ENCODE measurements at places on chromosomes 1 and 21.

DNA sequence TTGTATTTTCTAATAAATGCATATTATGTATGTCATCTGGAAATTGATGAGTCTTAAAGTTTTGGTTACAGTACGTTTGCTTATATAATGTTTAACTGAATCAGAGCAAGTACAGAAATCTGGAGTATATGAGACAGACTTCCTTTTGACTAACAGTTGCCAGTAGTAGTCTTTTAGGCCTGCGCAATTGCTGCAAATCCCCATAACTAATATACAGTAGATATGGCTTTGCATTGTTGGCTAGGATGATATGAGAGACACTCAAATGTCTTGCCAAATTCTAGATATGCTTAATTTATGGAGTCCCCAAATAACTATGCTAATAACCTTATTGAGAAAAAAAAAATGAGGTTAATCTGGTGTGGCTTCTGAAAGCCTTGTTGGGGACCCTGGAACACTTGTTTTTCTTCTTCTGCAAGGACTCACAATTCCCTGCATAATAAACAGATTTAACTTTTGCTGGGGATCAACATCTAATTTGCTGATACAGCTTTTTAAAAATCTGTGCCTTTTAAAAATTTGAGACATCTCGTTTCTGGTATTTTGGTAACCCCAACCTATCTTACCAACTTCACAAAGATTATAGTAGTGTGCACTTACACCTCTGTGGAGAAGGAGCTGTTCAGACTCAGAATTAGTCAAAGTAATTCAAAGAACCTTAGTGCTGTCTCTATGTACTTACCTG is 22.9 kb downstream of the EXO1 start:
- DNase-seq = no peak

DNA sequence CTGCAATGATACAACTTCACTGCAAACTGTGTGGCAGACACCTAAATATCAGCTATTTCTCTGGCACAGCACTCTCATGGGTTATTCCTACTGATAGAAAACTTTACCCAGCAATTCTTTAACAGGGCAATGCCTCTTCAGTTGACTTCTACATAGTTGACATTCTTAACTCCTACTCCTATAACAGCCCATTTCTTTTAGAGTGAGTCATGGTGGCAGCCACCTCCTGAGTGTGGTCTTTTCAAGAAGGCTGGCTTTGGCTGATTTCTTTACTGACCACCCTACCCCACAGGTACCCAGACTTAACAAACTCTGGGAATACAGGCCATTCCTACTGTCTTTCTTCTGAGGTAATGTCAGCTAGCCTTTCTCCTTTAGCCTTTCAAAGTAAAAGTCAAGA is 805.8 kb upstream of the ADGRL2 start:
- peak; percentile 40 for DNase-seq

GRCh38 chr1:82337635-82338034 is 536.9 kb downstream of the ADGRL2 start:
- DNase-seq = no peak

DNA sequence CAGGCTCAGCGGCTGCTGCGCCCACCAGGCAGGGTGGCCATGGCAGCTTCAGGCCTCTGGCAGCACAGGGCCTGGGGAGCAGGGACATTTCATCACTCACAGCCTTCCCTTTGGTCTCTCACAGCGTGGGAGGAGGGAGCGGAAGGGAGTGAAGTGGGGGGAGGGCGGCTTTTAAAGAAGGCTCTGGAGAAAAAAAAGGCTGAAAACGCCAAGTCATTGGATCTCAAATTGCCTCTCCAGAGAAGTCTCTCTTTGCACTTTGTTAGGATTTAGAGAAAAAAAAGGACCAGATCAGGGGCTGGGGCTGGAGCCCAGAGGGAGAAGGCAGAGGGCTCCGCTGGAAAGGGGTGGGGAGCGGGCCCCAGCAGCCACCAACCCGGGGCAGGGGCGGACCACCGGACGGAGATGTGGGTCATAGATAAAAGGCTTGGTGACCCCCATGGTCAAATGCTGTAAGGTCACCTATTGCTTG is 209.9 kb downstream of the GRIK3 start:
- no peak for DNase-seq

DNA sequence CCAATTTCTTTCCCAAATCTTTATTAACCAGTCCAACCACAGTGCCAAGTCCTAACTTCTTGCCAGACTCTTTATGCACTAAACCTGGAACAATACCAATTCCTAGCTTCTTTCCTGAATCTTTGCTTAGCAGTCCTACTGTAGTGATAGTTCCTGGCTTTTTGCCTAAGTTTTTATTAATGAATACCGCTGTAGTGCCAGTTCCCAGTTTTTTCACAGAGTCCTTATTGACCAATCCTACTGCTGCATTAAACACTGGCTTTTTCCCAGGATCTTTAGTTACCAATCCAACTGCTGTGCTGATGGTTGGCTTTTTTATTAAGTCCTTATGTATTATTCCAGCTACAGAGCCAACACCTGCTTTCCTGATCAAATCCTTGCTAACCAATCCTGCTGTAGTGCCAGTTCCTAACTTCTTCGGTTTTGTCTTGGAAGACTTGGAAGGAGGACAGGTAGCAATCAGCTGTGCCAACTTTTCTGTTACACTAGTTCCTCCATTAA is 80.8 kb downstream of the ASH1L start:
- DNase-seq = no peak

GRCh38 chr1:204338997-204339396 is 20.7 kb downstream of the PLEKHA6 start:
- no peak for DNase-seq

GRCh38 chr1:66752000-66752592 is at the start of gene DYNLT5:
DYNLT5 (plus strand) TSS chr1:66752459; CDS start chr1:66754659, 2,200 bp downstream.
- no peak for DNase-seq

DNA sequence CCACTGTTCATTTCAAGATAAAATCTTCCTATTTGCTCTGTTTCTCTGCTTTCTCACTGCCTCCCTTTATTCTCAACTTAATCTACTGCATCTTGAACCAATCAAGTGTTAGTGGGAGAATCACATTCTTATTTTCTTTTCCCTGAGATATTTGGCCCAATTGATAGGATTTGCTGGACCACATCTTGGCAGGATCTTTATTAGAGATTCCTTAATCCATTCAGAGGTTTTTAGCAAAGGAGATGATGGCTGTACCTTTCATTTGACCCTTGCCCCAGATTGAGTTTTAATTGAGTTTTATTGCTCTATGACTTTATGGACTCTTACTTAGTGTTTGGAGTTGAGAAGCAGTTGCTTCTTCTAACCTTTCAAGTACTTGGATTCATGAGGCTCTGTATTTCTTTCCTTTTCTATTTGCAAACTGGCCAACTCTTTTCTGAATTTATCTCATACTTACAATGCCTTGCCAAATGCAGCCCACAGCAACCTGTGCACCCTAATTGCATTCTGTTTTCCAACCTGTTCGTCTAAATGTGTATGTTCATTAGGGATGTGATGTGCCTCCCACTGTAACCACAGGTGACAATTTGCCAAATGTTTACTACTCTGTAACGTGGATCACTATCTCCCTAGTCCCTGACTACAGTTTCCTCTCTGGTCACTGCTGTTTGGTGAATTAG is 274.8 kb upstream of the KAZN start:
- no peak for DNase-seq

GRCh38 chr1:192303029-192303428 is 13.8 kb upstream of the RGS21 start:
- no peak for DNase-seq

Measured in epithelial cell of proximal tubule (primary cell).